ENCODE measurements at places on chromosomes 12 and 14.

GRCh38 chr14:103130017-103130764, 6.9 kb downstream of the TNFAIP2 start:
- DNase-seq = no peak

GRCh38 chr12:108699955-108700563, 31.3 kb downstream of the CORO1C start:
- DNase-seq = no peak

DNA sequence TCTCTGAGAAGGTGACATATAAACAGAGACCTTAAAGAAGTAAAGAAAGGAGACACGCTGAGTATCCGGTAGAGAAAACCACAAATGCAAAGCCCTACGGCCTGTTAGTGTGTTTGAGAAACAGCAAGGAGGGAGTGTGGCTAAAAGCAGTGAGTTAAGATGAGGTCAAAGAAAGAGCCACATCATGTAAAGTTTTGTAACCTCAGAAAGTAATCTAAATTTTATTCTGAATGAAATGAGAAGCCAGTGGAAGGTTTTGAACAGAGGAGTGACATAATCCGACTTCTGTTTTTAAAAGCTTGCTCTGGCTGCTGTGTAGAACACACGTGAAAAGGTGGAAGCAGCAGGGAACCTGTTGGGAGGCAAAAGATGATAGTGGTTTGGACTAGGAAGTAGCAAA, 32.6 kb downstream of the PPP2R5E start:
- no peak for DNase-seq

DNA sequence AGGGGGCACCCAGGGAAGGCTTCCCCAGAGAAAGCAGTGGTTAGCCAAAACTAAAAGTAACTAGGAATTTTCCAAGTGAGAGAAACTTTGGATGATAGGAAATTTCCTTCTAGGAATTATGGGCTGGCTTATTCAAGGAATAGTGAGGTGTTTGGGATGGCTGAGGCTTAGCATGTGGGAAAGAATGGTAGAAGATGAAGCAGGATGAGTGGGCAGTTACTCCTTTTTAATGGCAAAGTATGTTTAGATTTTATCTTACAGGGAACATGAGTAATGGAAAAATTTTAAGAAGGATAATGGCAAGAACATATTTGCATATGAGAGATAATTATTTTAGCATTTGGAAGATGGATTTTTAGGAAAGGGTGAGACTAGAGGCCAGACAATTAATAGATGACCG, 197.6 kb downstream of the SLC38A4 start:
- DNase-seq = no peak

DNA sequence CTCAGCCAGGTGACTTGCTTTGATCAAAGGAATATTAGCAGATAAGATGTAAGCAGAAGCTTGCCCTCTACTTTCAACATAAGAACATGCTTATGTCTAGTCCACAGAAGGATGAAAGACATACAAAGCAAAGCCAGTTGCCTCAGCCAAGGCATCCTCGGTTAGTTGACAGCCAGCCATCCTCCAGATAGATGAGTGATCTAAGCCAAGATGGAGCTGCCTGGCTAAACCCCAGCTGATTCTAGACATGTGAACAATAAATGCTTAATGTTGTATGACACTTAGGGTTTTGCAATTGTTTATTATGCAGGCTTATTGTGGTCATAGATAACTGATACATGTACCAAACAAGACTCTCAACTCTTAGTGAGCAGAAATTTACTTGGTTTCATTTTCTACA, 157.6 kb upstream of the TMTC2 start:
- no peak for DNase-seq

- DNase-seq = no peak
These were observed 19.1 kb downstream of the RPAP3 start for GRCh38 chr12:47686645-47687240.

DNA sequence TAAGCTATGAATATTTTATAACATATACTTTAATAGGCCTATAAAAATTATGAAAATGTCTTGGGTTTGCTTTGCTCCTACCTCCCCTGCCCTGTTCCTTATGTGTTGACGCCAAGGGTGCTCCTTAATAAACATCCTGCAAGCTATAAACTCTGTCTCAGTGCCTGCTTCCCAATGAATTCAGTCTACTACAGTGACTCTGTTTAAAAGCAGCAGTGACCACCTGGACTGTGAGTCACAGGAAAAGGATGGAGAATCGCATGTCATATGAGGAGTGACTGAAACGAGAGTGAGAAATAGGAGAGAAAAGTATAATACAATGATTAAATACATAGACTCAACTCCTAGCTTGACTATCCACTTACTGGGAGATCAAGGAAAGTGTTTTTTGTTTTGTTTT, 41.1 kb upstream of the CFAP54 start:
- no peak for DNase-seq

GRCh38 chr14:88234442-88234841, 88.6 kb downstream of the KCNK10 start:
- DNase-seq = no peak

- no peak for DNase-seq
These were observed 158.2 kb downstream of the NUAK1 start for GRCh38 chr12:105980533-105980932.

DNA sequence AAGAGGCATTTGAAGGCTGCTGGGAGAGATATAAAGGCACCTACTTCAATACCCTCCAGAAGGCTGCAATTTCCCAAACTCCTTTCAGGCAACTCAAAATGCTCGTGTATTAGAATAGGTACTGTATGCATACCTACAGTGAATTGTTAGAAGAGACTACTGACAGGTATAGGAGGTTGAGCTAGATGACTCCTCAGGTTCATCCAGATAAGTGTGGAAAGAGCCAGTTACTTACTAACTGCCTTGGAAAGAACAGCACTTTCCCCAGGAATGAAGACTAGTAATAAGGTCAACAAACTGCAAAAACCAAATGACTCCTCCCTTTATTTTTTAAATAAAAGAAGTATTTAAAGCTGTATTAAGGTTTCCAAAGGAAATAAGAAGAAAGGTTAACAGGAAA, 429.0 kb downstream of the MDGA2 start:
- DNase-seq = no peak

DNA sequence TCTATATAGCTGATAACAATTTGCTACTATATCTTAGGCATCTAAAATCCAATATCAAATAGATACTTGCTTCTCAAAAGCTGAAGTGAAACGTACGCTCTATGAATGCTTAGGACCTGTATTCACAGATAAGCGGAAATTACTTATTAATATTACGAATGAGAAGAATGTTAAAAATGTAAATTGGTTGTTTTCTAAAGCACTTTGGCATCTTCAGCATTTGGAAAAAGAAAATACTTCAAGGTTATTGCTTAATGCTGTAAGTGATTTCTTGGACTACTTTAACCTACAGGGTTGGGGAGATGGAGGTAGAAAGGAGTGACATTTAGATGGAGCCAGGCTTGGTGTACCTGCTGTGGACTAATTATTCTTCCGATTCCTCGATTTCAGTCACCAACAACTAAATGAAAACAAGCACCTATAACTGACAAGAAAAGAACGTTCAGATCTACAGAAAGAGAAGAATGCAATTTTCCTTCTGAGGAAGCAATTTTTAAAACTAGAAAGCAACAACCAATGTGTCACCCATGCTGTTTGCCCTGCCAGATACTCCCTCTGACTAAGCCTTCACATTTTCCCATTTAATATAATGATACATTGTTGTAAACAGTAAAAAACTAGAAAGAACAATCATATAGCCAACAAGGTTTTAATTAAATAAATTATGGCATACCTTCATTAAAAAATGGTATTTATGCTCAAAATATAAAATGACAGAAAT, 49.3 kb downstream of the SLC25A21 start:
- no peak for DNase-seq

DNA sequence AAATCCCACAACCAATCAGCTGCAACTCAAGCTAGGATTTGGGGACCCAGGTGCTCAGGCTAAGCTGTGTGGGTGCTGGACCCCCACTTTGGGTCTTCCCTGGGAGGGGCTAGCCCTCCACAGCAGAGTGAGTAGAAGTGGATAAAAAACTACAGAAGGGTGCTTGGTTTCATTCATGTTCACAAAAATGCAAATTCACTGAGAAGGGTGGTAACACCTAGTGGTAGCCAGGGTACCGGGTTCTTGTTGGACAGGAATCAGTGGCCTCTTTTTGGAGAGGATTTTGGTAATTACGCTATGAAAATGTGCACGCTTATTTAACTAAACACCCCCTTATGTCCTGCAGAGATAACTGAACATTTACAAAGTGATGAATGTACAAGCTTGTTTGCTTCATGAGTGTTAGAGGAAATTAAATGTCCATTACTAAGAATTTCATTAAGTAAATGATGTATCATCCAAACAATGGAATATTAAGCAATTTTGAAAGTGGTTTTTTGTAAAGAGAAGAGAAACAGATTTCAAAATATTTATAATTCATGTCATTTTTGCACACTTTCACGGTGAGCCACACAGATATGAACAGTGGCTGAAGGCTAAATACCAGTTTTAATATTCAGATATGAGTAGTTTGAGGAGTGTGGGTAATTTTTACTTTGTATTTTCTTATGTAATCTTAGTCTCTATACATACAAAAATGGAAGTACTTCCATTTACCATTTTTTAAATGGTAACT, 78.3 kb downstream of the DDX51 start:
- DNase-seq = no peak

GRCh38 chr14:86237733-86238132, 707.8 kb downstream of the FLRT2 start:
- DNase-seq = no peak

DNA sequence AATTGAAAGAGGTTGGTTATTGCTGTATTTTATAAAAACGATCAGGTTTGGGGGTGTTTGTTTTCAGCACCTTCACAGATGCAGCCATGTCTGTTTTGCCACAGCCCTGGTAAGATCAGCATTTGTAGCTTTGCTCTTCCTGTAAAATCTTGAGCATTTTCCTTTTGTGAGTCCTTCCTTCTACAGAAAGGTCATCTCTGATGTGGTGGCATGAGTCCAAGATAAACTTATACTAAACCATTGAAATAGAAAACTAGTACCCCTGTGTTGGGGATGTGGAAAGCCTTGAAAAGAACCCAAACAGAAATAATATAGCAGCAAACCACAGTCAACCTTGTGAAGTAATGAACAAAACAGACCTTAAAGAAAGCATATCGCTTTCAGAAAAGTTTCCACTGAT, 85.5 kb downstream of the TGFB3 start:
- no peak for DNase-seq

GRCh38 chr12:41188841-41189394, 798 bp downstream of the PDZRN4 start:
- no peak for DNase-seq

GRCh38 chr14:104093366-104094055, 8.0 kb downstream of the ASPG start:
- no peak for DNase-seq

GRCh38 chr14:54848910-54849309, 53.7 kb downstream of the GCH1 start:
- DNase-seq = no peak

- peak; percentile 84 for DNase-seq
These were observed 18.8 kb upstream of the GAS2L3 start for GRCh38 chr12:100554608-100555077.

GRCh38 chr14:101078170-101078891, 174.8 kb upstream of the RTL1 start:
- DNase-seq = no peak

- no peak for DNase-seq
These were observed 7.9 kb downstream of the DYNC1H1 start for GRCh38 chr14:101972126-101972866.
